ENCODE measurements at places on chromosomes 6 and 20.

- DNase-seq = no peak
Observed at GRCh38 chr20:42370075-42370474, 751.9 kb upstream of the CHD6 start.

DNA sequence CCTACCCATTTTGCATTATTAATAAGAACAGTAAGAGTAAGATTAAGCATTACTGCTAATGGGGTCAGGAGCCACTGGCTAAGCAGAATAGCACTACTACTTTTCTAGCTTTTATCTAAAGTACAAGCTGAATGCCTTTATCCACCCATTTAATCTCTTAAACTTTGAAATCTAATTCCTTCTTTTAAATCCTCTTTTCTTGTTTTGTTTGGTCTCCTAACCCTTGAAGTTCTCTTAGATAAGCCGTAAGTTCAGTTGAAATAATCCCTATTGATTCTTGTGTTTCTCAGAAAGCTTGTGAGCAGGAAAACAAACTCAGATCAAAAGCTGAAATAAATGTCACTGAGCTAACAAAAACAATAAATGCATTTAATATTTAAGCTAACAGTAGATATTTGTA is 380.2 kb downstream of the TBC1D32 start:
- no peak for DNase-seq

- DNase-seq = no peak
Observed at GRCh38 chr20:48455651-48456365, 372.0 kb downstream of the PREX1 start.

- no peak for DNase-seq
Observed at GRCh38 chr6:117711369-117711768, 36.1 kb downstream of the NUS1 start.

DNA sequence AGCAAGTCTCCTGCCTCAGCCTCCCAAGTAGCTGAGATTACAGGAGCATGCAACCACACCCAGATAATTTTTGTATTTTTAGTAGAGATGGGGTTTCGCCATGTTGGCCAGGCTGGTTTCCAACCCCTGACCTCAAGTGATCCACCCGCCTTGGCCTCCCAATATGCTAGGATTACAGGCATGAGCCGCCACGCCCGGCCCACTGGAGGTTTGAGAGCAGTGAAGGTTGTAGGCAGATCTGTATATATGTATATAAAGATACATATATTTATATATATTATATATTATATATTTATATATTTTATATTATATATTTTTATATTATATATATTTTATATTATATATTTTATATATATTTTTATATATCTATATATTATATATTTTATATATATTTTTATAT is 38.2 kb upstream of the TTPAL start:
- DNase-seq = no peak

- no peak for DNase-seq
Observed at GRCh38 chr6:18990059-18990978, 603.2 kb downstream of the RNF144B start.

GRCh38 chr6:106823732-106824351 is 150.7 kb downstream of the CD24 start:
- DNase-seq = no peak

DNA sequence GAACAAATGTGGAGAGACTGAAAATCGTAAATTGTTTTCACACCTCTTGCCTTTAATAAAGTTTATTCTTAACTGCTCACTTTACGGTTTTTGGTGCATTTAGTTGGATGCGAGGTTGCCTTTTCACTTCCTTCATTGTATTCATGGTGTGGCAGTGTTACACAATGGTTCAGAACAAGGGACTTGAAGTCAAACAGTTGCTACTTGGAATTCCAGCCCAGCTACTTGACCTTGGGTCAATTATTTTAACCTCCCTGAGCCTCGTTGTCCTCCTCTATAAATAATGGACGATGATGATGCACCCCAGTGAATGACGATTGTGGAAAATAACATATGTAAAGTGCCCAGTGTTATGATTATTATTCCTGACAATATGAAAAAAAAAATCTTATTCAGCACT is 72.3 kb downstream of the CARMIL1 start:
- DNase-seq = no peak
